ENCODE measurements at places on chromosomes 6 and 20.

DNA sequence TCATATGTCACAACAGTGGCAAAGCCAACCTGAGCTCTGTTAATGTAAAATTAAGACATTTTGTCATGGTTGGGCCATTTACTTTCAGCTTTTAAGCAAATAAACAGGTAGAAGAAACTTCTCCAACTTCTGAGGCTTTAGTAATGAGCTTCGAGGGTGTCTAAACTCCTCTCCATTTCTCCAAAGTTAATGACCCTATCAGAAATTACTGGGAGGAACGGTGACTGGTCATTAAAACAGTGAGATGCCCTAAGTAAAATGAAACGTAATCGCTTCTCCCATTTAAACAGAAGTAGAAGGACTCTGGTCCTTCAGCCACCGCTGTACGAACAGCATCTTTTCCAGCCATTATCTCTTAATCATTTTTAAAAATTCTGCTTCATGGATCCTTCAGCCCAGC is 986.9 kb upstream of the MANEA start:
- DNase-seq, result no peak

DNA sequence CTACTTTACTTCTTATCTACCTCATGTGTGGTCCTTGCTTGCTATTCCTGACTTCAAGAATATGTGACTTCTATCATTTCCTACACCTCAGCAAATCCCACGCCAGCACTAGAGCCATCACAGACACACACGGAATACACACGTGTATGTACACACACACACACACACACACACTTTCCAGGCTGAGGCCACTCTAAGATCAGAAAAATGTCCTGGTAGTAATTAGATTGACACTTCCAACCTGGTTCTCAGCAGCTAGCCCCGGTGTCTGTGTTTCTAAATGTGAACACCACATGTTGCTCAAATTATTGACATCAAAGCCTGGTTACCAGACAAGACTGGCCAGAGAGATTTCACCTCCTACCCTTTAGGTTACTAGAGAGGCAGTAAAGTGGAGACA is 54.1 kb upstream of the SASH1 start:
- DNase-seq, result no peak

DNA sequence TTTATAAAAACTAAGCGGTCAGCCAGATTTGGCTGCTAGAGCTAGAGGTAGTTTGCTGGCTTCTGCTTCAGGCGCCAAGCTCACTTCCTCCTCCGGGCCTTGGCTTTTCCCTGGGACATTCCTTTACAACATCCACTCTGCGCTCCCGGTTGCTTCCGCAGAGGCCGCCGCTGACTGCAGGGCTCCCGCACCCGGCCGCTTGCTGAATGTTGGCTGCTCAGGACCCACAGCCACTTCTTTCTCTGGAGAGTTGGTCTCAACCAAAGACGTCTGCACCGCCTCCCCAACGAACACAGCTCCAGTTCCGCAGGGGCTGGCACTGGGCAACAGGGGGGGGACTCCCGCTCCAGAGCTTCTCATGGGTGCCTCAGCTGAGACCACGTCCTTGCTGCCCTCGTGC is 282.8 kb downstream of the TFAP2C start:
- DNase-seq, result no peak

DNA sequence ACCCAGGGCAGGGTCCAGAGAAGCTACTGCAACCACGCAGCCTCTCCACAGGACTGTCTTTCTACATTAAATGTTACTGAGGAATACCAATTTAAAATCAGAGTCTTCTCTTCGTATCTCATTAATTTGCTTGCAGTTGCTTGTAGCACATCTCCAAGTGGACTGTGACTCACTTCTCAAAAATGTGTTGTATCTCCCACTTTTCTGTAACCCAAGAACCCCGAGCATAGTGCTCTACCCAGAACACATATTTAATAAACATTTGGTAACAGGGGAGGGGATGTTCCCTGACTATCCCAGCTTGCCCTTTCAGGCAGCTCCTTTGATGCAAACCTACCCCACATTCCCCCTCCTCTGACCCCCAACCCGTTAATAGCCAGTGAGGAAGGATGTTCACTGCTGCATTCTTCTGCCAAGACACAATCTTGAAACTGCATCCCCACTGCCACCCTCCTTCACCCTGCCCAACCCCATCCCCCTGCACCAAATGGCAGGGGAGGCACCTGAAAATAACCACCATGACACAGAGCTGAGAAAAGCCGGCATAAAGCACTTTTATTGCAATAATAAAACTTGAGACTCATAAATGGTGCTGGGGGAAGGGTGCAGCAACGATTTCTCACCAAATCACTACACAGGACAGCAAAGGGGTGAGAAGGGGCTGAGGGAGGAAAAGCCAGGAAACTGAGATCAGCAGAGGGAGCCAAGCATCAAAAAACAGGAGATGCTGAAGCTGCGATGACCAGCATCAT is 24.2 kb downstream of the FKBP1A start:
- no peak for DNase-seq

GRCh38 chr20:24577271-24577909 is 108.0 kb downstream of the SYNDIG1 start:
- DNase-seq, result no peak

Data from foreskin keratinocyte (primary cell).